ENCODE measurements at places on chromosomes 12 and 14. TPM values are rescaled to one million over a fixed set of nuclear protein-coding genes. Genes with fewer than 3 reads are reported as not detected.

DNA sequence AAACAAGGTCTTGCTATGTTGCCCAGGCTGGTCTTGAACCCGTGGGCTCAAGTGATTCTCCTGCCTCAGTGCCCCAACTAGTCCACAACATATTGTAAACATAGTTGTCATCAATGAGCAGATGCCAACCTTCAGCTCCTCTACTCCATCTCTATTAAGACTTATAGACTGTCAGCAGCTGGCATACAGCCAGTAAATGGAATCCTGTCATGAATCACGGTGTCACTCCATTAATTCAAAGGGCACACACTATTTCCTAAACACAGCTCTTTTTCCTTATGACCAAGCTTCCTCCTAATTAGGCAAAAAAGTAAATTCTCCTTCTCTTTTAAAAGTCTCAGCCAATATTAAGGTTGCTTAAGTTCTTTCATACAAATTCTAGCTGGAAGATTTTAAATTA is 111.2 kb downstream of the ITPR2 start:
- no peak for DNase-seq

GRCh38 chr14:102183886-102184285 is 44.2 kb downstream of the WDR20 start:
- DNase-seq = no peak

DNA sequence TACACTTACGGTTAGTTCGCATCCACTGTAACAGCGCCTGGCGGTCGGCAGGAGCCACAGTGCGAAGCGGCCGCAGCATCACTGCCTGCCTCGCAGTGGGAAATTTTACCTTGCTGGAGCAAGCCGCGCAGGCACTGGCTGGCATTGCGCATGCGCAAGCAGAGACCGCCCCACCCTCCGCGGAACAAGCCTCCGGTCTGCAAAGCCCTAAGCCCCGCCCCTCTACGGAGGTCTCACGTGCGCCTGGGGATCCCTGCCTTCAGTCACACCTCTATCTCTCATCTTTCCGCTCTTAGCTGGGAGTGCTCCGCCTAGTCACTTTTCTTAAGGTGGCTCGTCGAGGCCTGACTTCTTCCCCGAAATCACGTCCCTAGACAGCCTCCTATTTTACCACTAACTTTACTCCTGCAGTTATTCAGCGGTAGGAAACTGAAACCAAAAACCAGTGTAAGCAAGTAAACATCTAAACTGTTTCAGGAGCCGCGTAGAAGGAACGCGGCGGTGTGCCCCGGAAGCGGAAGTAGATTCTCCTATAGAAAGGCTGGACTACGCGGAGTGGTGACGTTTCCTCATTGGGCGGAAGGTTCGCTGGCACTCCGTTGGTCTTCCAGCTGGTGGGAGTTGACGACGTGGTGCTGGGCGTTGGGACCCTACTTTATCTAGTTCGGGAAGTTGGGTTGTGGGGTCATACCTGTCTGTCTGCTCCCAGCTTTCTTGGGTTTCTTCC is at the start of gene SRP54:
Gene SRP54 (plus strand): TSS at position 572 of the 727 bp plus-strand sequence. CDS start 13,718 bp downstream, outside the sequence.
- DNase-seq = peak; percentile 91

Gene TSPAN19
- not detected for total RNA-seq

Gene KICS2
- total RNA-seq = 9.7 TPM

Gene EIF2S3B
- not detected for total RNA-seq

Gene C12orf60
- total RNA-seq = 0.56 TPM

DNA sequence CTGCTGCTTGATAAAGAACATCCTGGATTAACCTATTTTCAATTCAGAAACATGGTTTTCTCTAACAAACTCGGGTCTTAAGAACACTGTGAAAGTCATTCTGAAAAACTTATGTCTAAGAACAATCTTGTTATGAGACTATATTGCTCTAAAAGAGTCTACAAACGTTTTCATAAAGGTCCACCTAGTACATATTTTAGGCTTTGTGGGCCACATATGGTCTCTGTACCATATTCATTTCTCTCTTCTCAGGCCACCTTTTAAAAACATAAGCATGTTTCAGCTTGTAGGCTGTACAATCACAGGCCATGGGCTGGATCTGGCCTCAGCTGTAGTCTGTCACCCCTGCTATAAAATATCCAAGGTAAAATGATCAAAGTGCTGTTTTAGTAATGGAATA is 39.9 kb downstream of the PPP4R3A start:
- DNase-seq = no peak

Gene AICDA
- total RNA-seq = not detected

DNA sequence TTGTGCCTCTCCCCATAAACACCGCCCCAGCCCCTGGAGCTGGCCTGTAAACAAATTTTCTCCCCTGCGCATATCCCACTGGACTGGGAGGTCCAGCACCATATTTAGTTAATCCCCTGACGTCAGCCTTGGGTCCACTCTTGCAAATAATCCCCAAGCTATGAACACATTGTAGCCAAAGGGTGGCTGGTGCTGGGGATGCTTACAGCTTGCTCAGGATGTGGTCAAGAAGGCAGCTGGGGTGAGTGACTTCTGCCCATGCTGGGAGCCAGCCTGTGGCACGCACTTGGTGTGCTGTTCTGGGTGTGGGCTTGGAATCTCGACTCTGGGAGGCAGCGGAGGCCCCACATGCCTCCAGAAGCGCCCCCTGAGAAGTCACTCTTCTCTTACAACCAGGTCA is 32.1 kb downstream of the CMKLR1 start:
- DNase-seq = no peak

GRCh38 chr12:82176761-82177490 is 181.3 kb downstream of the CCDC59 start:
- no peak for DNase-seq
